NCI-H774 (cell line): ENCODE measurements at places on chromosomes 3 and 15.

GRCh38 chr3:183844606-183845005 lies 19.2 kb upstream of the MAP6D1 start:
- no peak for DNase-seq

DNA sequence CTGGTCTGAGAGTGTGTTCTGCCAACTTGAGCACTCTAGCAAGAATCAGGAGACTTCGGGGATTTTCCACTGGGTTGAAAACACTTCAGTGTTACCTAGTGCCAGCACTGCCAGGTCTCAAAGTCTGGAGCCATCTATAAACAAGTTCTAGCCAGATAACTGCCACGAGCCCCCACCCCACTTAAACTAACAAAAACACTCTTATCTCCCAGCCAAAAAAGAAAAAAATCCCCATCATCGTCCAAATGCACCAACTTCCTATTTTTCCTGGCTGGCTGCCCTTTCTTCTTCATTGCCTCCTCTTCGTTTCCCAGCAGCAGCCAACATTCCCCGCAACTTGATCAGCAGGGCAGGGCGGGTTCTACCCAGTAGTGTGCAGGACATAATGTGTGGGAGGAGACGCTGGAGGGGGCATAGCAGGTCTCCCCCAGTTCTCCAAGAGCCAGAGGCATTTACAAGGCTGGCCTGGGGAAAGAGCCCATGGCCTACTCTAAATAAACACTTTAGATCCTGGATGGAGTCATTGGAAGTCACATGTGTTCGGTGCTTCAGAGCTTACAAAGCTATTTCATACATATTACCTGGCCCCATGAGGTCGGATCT lies 29.5 kb downstream of the C2CD4B start:
- no peak for DNase-seq

- DNase-seq: no peak
Measured at GRCh38 chr3:32405155-32405554, 13.5 kb downstream of the CMTM7 start.

- no peak for DNase-seq
Measured at GRCh38 chr3:40878464-40878905, 320.8 kb upstream of the CTNNB1 start.

DNA sequence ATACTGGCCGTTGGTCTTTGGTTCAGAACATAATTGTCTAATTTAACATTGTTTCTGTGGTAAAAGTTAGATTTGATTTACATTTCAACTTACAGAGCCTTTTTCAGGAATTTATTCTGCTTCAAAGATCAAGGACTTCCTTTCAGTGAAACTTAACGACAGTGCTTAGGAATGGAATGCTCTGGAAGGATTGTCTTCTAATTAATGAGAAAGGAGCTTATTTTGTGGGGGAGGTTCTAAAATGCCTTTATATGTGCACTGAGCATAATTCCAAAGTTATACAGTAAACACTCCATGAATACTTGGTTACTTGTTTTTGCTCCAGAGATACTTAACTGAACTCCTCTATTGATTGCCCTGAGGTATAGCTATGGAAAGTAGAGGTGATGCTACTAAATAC lies 75.7 kb downstream of the CACNA1D start:
- no peak for DNase-seq

DNA sequence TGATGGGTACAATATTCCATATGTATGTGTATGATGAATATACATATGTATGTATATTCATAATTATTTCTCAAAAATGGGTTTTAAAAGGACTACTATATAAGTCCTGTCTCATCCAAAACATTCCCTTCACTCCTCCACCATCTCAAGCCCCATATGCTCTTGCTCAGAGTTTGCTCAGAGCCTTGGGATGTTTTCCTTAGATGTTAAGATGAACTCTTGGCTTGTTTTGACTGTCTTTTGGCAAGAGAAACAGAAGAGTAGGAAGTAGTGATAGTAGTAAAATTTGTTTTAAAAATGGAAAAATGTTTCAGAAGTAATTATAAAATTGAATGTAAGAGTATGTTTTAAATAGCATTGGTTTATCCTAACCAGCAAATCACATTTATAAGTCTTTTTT lies 6.2 kb upstream of the EPHA3 start:
- DNase-seq: no peak

DNA sequence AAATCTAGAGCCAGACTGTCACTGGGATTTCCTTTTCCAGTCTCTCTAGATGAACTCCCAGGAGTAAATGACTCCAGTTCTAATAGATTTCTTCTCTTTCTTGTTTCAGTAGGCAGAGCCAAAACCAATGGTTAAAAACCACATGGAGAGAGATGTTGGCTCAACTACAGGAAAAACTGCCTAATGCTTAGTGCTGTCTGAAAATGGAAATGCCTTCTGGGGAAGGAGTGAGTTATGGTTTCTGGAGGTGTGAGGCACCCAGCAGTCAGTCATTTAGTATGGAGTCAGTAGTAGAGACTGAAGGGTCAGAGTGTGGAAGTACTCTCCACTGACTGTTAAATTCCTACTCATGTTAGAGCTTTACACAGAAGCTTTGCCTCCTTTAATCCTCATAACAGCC lies 136.7 kb downstream of the CCNL1 start:
- DNase-seq: no peak

DNA sequence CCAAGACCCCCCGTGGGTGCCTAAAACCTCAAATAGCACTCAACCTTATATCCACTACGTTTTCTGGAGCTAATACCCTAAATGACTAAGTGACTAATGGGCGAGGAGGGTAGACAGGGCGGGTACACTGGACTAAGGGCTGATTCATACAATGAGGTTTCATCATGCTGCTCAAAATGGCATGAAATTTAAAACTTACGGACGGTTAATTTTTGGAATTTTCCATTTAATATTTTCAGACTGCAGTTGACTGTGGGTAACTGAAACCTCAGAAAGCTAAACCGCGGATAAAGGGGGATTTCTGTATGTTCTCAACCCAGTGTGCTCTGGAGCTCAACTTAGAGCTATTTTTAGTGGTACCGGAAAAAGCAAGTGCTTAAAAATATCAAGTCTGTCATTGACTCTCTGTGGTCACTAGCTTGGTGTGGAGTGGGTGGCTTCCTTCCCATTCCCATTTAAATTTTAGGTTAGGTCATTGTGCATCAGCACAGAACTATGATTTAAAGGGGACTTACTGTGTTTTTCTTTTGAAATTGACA lies 72.9 kb downstream of the LRRC28 start:
- DNase-seq: no peak

DNA sequence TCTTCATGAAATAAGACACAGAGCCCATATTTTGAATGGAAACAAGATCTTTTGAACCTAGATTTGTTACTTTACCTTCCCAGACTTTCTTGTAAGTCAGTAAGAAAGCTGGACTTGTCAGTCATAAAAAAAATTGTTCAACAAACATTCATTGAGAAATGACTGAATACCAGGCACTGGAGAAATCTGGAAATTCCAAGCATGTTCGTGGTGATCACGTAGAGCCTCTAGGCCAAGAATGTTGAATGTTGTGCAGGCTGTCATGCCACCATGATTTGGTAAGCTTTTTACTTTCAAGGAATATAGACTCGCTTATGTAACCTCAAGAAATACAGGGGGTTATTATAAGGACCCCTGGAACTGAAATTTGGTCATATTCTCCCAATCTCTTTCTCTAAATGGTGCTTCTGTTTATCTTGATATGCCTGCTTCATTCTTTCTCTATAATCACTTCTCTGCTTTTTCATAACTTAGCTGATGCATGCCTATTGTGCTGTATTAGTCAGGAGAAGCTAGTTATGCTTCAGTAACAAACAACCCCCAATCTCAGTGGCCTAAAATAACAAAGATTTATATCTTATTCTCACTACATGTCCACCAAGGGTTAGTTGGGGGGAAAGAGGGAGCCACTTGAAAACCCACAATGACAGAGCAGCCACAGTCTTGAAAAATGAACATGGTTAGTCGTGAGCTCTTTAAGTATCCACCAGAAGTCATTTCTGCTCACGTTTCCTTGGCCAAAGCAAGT lies 3.4 kb upstream of the TPM1 start:
- no peak for DNase-seq

DNA sequence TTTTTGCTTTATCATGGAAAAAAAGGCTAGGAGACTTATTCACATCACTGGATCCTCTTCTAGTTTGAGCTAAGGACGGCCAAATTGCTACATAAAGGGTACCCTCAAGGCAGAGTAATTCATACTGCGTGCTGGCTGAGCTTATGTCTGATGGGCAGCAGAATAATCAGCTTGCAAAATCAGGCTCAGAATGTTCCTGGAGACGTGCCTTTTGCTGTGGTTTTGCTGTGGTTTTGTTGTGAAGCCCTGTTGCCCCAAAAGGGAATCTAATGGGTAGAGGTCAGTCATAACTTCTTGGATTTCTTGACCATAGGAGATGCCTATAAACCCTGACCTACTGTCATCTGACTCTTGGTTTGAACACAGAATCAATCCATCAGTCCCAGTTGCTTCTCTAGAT lies 189.9 kb downstream of the SOX2 start:
- DNase-seq: no peak

- DNase-seq: no peak
Measured at GRCh38 chr3:68032209-68032608, 377.8 kb upstream of the SUCLG2 start.

DNA sequence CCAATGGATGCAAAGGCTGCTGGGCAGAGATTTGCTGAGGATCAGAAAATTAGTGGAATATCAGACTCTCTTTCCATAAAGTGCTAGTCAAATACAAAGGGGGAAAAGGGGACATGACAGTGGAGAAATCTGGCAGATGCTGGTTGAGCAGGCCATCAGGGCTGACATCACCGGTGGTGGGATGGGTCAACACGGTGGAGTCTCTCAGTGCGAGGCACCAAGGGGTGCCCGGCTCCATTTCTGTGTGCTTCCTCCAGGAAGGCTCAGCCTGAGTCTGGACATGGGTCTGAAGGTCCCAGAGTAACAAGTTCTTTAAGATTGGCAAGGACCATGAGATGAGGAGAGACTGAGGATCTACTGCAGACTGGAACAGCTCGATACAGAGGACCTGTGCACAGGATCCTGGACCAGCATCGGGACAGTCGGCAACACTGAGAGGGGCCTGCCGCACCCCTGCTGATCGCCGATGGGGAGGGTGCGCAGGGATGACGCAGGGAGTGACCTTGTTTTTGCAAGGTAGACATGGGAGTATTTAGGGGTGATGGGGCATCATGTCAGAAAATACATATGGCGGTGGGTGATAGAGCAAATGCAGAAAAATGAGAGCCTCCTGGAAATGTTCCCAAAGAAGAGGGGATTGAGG lies 92.7 kb downstream of the SEC22A start:
- no peak for DNase-seq

DNA sequence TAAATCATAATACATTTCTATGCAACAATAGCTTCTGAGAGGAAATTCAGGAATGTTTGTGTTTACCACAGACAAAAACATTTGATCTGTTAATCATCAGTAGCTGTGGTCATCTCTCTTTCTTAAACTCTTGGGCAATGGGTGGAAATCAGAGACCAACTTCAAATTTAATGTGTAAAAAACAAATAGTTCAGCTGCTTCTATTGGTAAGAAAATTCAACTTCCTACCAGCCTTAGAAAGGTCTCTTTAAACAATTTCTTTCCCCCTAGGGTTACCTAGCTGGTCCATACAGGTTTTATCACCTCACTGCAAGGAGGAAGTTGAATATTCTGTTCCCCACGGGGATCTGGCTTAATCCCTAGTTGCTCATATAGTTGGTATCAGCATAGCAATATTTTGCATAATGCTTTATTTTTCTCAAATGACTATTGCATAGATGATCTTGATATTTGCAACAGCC lies 20.3 kb upstream of the PPP4R2 start:
- no peak for DNase-seq

DNA sequence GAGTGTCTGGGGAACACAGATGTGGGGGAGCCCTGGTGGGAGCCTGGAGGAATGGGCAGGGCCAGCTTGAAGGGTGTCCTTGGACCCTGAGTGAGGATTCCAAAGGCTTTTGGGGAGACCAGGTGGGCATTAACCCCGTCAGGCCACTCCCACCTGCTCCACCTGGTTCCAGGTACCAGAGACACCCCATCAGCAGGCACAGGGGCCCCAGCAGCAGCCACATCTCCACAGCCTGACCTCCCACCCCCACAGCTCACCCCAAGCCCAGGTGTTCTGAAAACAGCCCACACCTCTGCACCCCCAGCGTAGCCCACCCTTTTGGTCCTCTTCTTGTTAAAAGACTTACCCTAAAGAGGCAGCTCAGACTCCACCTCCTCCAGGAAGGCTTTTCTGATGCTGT lies 102.1 kb upstream of the PRR20G start:
- DNase-seq: no peak

- no peak for DNase-seq
Measured at GRCh38 chr3:53264718-53265117, 8.9 kb upstream of the TKT start.

GRCh38 chr3:106397006-106397405 lies 528.2 kb upstream of the CBLB start:
- no peak for DNase-seq

GRCh38 chr3:16013568-16013967 lies 160.9 kb upstream of the GALNT15 start:
- DNase-seq: no peak

GRCh38 chr3:27802425-27802824 lies 80.3 kb upstream of the EOMES start:
- no peak for DNase-seq

DNA sequence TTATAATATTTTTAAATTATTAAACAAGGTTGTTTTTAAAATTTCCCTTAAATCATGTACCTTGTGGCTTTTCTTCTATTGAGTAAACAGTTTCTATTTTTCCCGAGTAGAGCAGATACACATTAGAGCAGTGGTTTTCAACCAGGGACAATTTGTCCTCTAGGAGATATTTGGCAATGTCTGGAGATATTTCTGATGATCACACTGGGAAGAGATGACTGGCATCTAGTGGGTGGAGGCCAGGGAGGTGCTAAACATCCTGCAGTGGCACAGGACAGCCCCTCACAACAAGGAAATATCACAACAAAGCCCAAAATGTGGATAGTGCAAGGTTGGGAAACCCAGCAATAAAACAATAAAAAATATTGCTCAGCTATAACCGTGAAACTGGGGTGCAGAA lies 113.0 kb upstream of the PTPRG start:
- no peak for DNase-seq

DNA sequence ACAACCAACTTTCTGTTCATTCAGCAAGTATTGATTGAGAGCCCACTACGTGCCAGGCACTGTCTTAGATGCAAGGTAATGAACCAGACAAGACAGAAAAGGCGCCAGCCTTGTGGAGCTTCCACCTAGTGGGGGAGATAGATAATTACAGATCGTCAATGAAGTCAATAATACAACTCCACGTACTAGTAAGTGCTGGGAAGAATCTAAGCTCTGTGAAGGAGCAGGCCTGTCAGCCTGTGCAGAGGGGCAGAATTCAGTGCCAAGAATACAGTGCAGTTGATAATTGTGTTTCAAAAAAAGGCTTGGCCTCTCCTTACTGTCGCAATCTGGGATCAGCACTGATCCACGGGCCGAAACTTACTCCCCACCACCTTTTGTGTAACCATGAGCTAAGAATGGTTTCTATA lies 186.3 kb downstream of the FEZF2 start:
- DNase-seq: no peak
